ENCODE measurements at places on chromosomes 1 and 21. TPM values are rescaled to one million over a fixed set of nuclear protein-coding genes. Genes with fewer than 3 reads are reported as not detected.

DNA sequence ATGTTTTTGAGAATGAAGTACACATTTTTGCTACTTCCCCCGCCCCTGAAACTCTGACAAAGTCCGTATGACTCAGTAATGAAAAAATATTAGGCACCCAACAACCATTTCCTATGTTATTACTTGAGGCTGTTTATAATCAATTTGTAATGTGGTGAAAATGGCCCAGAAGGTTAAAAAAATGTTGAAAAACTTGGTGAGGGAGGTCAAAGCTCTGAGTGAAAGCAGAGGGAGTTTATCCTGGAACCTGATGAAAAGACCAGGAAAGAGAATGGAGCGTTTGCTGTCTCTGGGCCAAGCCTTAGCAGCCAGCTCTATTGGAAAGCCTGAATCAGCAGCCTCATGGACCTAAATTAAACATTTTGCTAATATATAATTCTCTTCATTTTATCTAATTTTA is 367.7 kb upstream of the NEGR1 start:
- DNase-seq: no peak

LCE2C gene
- not detected for total RNA-seq

PTPN7 gene
- total RNA-seq: 2.2 TPM

- DNase-seq: no peak
Measured at GRCh38 chr1:93668121-93668520, 13.5 kb downstream of the BCAR3 start.

GRCh38 chr1:152160576-152160975 is 1.5 kb upstream of the RPTN start:
- no peak for DNase-seq

DNA sequence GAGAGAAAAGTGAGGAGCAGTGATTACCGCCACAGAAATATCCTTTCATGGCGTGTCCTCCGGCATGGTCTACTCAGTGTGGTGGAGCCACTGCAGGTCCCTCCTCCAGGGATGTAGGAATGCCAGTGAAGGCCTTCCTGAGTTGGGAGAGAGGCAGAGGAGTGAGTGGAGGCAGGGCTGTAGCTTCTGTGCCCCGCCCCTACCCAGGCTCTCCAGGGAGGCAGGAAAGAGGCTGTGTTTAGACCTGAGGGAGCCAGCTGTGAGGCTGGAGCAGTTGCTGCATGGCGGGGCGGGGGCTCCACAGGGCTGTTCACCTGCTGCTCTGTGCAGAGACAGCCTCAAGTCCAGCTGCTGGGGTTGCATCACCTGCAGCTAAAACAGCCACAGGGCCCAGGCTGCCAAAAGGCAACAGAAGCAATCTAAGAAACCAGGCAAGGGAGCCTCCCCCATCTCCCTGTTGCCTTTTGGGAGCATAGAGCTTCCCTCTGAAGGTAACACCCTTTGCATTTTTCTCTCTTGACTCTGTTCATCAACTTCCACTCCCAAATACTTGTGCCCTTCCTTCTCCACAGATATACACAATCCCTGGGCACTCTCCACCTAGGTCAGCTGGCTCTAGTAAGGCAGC is 801 bp upstream of the ANXA9 start:
- DNase-seq: no peak

CA6 gene
- not detected for total RNA-seq

- DNase-seq: no peak
Measured at GRCh38 chr1:221076391-221076811, 197.2 kb downstream of the HLX start.

GRCh38 chr1:27301582-27302199 is 20.3 kb upstream of the TMEM222 start:
- DNase-seq: peak; percentile 36

GRCh38 chr1:16351456-16351993 is 755 bp downstream of the FBXO42 start:
- no peak for DNase-seq

DNA sequence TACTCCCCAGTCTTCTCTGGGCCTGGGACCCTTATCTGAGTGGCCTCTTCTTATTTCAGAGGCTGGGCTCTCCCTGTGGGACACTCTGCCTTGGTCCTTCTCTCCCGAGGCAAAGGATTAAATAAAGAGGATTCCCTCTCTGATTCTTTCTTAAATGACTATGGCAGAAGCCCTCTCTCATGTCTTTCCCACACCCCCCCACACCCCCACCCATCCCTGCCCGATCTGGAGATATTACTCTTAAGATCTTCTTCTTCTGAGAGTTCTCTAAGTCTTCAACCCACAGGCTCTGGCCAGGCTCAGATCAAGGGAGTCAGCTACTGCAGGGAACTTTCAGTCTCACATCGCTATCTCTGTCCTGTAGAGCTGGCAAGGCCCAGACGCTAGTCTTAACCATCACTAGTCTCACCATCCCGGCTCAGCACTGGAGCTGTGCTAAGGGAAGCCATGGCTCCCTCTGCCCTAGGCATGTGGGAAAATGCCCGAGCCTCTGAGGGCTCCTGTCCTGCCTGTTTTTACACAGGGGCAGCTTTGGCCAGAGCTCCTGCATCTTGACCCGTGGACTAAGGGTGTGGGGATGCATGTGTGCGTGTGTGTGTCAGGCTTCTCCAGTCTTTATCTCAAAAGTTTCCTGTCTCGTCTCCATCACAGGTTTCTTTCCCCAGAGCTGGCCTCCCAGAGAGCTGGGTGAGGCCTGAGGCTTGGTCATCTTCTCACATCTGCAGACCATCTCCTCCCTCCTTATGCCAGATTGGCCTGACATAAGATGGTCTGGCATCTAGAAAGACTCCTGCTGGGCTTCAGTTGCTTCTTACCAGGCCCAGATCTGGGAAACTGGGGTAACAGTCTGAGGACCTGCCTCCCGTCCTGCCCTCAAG is 36.7 kb downstream of the LGR6 start:
- DNase-seq: no peak

GUCA2A gene
- total RNA-seq: not detected

GRCh38 chr1:46396441-46397398 is 2.6 kb downstream of the FAAH start:
- no peak for DNase-seq

DNA sequence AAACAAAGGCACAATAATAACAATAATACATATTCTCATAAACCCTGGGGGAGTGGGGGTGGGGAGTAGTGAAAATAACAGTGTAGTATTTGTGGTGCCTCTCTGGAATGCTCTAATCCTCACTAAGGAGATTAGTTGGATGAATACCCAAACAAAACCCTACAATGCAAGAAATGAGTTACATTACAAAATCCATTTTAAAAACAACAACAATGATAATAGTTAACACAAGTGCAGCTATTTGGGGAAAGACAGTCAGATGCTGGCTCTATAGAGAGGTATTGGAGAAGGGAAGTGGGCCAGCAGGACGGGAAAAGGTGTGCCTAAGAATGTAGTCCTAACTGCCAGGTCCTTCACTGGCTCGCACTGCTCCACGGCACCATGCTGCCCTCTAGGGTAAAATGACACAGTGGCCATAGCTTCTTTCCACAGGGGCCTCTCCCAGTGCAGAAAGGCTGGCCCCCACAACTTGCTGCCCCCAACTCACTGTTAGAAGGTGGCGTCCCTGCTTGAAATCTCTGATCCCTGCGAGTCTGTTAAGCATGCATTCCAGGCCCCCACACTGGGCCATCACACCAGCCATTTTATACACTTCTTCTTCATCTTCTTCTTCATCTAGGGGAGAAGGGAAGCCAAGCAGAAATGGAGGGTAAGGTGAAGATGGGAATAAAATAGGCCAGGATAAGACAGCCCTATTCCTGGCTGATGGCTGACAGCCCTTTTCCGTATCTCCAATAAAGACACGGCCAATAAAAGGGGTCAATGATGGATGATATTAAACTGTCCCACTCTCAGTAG is 113.8 kb downstream of the UBR4 start:
- no peak for DNase-seq

DNA sequence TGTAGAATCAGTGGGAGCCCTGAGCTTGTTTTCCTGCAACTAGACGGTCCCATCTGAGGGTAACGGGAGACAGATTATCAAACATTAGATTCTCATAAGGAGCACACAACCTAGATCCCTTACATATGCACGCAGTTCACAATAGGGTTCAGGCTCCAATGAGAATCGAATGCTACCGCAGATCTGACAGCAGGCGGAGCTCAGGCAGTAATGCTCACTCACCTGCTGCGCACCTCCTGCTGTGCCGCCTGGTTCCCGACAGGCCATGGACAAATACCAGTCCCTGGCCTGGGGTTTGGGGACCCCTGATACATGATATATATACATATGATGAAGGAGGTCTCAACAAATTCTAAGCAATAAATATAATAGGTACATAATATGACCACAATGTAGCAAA is 19.7 kb upstream of the SMIM12 start:
- DNase-seq: no peak

ZNF670 gene
- 3.9 TPM for total RNA-seq

CD53 gene
- 30.2 TPM for total RNA-seq

- DNase-seq: no peak
Measured at GRCh38 chr1:20896826-20897225, 109.7 kb upstream of the HP1BP3 start.

MIXL1 gene
- total RNA-seq: not detected

- no peak for DNase-seq
Measured at GRCh38 chr1:218488986-218489385, 143.8 kb downstream of the TGFB2 start.

- no peak for DNase-seq
Measured at GRCh38 chr1:2480236-2480985, 4.3 kb downstream of the PLCH2 start.

TYW3 gene
- total RNA-seq: 20.9 TPM

- DNase-seq: no peak
Measured at GRCh38 chr1:4045397-4046010, 145.4 kb upstream of the C1orf174 start.

DNA sequence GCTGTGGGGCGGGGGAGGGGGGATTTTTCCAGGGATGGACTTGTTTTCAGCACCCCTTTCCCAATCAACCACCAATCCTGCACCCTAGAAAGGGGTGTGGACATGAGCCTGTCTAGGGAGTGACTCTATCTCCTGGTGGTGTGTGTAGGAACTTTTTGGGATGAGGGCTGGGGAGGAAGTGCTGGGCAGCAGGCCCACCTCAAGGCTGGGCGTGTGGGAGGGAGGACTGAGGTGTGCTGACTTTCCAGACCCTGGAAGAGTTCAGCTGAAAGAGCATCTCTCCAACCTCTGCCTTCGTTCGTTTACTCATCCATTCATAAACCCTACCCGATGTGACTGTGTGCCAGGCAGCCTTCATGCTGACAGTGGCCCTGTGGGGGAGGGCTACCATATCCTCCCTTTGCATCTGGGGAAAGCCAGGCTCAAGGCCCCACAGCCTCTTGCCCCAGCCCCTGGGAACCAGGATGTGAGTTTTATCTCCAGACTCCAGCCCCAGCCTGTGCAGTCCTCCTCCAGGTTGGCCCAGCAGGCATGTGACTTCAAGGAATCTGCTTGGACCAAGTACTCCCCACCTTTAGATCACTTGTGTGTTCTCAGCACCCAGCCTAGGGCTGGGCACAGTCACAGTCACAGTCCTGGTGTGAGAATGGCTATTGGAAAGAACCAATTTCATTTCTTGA is 6.7 kb downstream of the KNCN start:
- no peak for DNase-seq

OR2T11 gene
- total RNA-seq: not detected

All from posterior vena cava (tissue), 2 donors.